ENCODE measurements at places on chromosomes 2 and 18.

GRCh38 chr2:66318009-66318561 lies 116.8 kb upstream of the MEIS1 start:
- DNase-seq, result no peak

DNA sequence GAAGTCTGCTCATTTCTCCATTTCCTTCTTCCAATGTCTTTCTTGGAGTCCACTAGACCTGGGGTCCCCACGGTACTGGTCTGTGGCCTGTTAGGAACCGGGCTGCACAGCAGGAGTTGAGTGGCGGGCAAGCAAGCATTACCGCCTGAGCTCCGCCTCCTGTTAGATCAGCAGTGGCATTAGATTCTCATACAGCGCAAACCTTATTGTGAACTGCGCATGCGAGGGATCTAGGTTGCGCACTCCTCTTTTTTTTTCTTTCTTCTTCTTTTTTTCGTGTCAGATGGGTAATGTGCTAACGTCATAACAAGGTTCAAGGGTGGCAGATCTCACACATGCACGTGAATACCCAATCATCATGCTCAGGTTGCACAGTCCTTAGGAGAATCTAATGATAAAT lies 53.1 kb upstream of the DLX2 start:
- DNase-seq, result no peak

GRCh38 chr2:18545384-18545783 lies 15.1 kb downstream of the RDH14 start:
- no peak for DNase-seq

DNA sequence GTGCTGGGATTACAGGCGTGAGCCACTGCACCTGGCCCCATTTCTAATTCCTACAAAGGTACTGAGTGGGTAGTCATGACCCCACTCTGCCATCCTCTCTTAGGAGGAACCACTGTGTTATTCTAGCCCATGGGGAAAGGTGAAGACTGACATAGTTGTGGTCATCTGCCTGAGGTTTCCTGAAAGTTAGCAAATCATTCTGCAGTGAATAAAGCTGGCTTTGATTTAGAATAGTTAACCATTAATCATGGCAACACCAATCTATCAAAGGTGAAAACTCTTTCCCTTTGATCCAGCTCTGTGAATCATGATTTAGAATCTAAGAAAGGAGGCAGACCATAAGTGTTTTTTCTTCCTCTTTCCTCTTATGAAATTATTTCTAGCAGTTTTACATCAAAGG lies 50.8 kb downstream of the SUMO1 start:
- DNase-seq, result no peak
